Adrenal gland (tissue), 19 donors: ENCODE measurements at places on chromosomes 6 and 20. TPM values are rescaled to one million over a fixed set of nuclear protein-coding genes. Genes with fewer than 3 reads are reported as not detected.

Gene TINAG
- total RNA-seq: not detected

Gene SLC44A4
- 9.1 TPM for total RNA-seq

Gene SRMS
- not detected for total RNA-seq

Gene NOTCH4
- 32.5 TPM for total RNA-seq

Gene SLC35A1
- 24.1 TPM for total RNA-seq

DNA sequence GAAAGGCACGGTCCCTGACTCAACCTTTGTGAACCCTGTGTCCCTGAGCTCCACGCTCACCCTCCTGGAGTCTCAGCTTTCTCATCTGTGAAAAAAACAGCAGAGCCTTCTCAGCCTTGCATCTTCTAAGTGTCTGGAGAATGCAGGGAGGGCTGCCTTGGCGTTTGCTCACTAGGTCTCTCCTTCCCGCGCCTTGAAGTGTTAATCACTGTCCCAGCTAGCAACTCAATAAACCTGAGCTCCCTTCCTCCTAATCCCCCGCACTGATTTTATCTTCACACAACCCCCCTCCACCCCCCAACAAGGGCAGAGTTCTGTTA, 34.9 kb upstream of the FOXC1 start:
- no peak overlapping the region for H3K27ac ChIP-seq
- H3K4me1 ChIP-seq: no peaks in the 10 kb centered on the region
- no peaks in the 10 kb centered on the region for H3K27me3 ChIP-seq
- H3K36me3 ChIP-seq: no peaks in the 10 kb centered on the region

DNA sequence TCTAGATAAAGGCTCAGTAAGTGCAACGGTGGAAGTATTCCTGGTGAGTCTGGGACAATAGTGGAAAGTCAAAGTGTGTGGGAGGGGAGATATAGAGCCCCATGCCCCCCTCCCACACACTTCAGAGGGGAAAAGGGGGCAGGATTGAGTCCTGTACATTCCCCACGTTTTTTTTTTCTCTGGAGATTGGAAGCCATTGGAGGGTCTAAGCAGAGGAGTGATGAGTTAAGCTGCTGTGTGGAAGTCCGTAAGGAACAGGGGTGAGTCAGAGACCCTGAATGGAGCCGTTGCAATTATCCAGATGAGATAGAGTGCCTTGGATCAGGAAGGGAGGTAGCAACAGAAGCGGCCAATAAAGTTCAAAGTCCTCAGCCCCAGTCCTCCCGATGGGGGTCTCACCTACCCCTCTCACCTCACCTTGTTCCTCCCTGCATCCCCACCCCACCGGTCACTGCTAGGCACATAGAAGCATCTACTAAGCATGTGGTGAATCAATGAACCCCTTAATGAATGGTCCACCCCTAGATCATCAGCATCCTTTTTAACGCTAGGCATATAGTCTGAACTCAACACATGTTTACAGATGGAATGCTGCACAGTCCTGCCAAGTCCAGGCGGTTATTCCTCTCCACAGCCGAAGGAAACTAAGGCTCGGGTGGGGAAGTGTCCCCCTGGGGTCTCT, 662 bp upstream of the SLC9A8 start:
- no peak for DNase-seq
- H3K4me1 ChIP-seq: peaks cover 27% of the 10 kb centered on the region
- H3K4me3 ChIP-seq: no peak overlapping the region
- H3K27ac ChIP-seq: peak overlapping the region; percentile 77
- H3K36me3 ChIP-seq: peaks cover 9% of the 10 kb centered on the region

GRCh38 chr6:157217198-157217893, 106.0 kb downstream of the TMEM242 start:
- H3K27me3 ChIP-seq: no peaks in the 10 kb centered on the region
- no peak overlapping the region for H3K4me3 ChIP-seq
- peaks cover 4% of the 10 kb centered on the region for H3K4me1 ChIP-seq
- no peaks in the 10 kb centered on the region for H3K36me3 ChIP-seq
- DNase-seq: no peak

GRCh38 chr20:62567246-62568044, 74.9 kb upstream of the SLCO4A1 start:
- no peaks in the 10 kb centered on the region for H3K4me1 ChIP-seq
- DNase-seq: no peak
- H3K36me3 ChIP-seq: no peaks in the 10 kb centered on the region
- H3K27ac ChIP-seq: no peak overlapping the region

DNA sequence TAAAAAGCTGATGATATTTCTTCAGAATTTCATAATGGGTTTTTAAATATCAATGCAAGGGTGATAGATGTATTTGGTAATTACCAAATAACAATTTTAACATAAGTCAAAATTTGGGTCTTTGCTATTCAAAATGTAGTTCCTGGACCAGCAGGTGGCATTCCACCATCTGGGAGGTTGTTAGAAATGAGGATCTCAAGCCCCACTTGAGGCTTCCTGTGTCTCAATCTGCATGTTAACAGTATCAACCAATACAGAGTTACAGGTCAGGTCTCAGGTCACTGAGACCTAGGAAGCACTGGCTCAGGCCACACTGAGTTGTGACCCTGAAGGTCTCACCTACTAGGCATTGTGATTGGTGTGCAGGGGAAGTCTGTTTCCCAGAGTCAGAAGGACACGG, 57.2 kb upstream of the MTRF1L start:
- H3K4me3 ChIP-seq: no peak overlapping the region
- H3K27me3 ChIP-seq: no peaks in the 10 kb centered on the region
- no peak overlapping the region for H3K27ac ChIP-seq

DNA sequence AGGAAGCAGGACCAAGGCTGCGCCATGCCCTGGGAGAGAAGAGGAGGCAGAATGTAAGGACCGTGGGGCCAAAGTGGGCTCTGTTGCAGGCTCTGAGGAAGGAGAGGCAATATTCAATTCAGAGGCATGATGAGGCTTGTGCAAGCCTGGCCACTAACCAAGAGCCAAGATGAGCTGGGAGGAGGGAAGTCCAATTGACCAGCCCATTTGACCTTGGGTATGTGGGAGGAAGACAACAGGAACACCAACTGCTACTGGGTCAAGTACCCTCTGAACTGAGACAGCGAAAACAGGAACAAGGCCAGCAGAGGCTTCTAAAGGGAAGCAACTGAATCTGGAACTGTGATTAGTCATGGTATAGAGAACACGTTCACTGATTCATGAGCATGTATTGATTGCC, 779.6 kb downstream of the MAFB start:
- no peaks in the 10 kb centered on the region for H3K27me3 ChIP-seq
- H3K4me1 ChIP-seq: peaks cover 26% of the 10 kb centered on the region
- no peak overlapping the region for H3K27ac ChIP-seq
- H3K36me3 ChIP-seq: no peaks in the 10 kb centered on the region
- peak; percentile 50 for DNase-seq

GRCh38 chr20:24961384-24962181, 12.5 kb downstream of the CST7 start:
- H3K4me3 ChIP-seq: no peak overlapping the region
- H3K36me3 ChIP-seq: peaks cover 68% of the 10 kb centered on the region
- DNase-seq: no peak
- H3K27ac ChIP-seq: no peak overlapping the region
- no peaks in the 10 kb centered on the region for H3K27me3 ChIP-seq
- H3K4me1 ChIP-seq: no peaks in the 10 kb centered on the region

- no peak overlapping the region for H3K4me3 ChIP-seq
- no peak overlapping the region for H3K27ac ChIP-seq
- no peaks in the 10 kb centered on the region for H3K27me3 ChIP-seq
- H3K4me1 ChIP-seq: no peaks in the 10 kb centered on the region
Observed at GRCh38 chr6:86042214-86042613, 399.5 kb upstream of the SYNCRIP start.

DNA sequence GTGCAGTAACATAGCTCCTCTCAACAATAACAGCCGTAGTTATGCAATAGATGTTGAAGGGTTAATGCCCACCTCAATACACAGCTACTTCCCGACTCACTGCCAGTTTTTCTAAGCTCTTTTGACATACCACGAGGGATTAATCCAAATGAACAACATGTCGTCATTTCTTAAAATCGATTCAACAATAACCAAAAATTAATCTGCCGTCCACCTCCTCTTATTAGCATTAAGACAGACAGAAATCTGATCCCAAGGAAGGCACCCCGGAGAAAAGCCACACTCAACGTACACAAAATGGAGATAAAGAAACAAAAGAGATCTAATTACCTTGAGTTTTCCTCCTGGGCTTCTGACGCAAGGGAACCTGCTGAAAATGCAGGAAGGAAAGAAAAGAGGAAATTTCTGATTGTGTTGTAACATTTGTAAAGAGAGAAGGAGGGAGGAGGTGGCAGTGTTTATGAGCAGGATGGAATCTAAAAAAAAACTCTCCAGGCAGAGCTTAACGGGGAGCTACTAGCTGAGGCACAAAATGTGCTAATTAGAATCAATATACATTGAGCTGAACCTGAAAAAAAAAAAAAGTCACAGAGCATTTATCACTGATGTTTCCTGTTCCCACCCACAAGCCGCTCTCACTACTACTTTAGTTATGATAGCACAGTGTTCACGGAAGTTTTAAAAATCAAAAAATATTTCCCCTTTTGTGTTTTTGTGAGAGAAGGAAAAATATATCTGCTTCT, 109.3 kb downstream of the IPCEF1 start:
- H3K36me3 ChIP-seq: no peaks in the 10 kb centered on the region
- DNase-seq: no peak

- no peak overlapping the region for H3K4me3 ChIP-seq
- H3K4me1 ChIP-seq: peaks cover 27% of the 10 kb centered on the region
- DNase-seq: no peak
- no peak overlapping the region for H3K27ac ChIP-seq
- H3K27me3 ChIP-seq: no peaks in the 10 kb centered on the region
- H3K36me3 ChIP-seq: peaks cover 62% of the 10 kb centered on the region
Observed at GRCh38 chr6:43520097-43520496, 3.2 kb downstream of the POLR1C start.

GRCh38 chr20:59062081-59062480, 19.5 kb upstream of the PRELID3B start:
- no peaks in the 10 kb centered on the region for H3K4me1 ChIP-seq
- no peak for DNase-seq

- H3K27ac ChIP-seq: no peak overlapping the region
- no peaks in the 10 kb centered on the region for H3K27me3 ChIP-seq
- peaks cover 7% of the 10 kb centered on the region for H3K4me1 ChIP-seq
Observed at GRCh38 chr6:110662490-110663211, 152.6 kb downstream of the CDK19 start.

DNA sequence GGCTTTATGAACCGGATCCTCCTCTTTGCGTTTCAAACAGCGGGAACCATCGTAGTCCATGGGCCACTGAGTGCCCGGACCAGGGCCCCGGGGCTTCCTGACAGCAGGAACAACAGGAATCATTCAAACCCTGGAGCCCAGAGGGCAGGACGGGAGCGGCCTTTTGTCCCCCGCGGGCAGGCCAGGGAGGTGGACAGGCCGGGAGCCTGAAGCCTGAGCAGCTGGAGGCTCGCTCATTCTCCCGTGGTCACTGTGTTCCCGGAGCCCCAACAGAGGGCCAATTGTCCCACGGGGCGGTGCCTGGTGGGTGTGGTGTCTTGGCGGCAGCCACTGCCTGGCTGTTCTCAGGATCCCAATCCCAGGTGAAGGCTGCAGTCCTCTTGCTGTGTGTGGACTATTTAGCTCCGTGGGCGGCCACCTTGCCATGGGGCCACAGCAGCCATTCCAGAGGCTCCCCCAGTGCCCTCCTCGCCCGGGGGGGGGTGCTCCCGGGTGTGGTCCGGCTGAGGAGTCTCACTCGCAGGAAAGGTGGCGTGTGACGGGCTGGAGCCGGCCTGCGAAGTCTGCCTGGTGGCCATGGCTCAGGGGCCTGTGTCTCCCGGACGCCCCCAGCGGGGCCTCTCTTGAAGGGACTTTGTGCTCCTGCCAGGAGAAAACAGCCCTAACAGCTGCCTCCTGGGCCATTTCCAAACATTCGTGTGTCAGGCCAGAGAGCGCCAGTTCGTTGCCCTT, 77.2 kb upstream of the BHLHE23 start:
- no peak overlapping the region for H3K27ac ChIP-seq
- no peaks in the 10 kb centered on the region for H3K36me3 ChIP-seq
- no peaks in the 10 kb centered on the region for H3K4me1 ChIP-seq
- peaks cover 7% of the 10 kb centered on the region for H3K27me3 ChIP-seq
